ENCODE measurements at places on chromosomes 11 and 22.

GRCh38 chr22:35554297-35554845 is 13.7 kb downstream of the RASD2 start:
- DNase-seq, result no peak

DNA sequence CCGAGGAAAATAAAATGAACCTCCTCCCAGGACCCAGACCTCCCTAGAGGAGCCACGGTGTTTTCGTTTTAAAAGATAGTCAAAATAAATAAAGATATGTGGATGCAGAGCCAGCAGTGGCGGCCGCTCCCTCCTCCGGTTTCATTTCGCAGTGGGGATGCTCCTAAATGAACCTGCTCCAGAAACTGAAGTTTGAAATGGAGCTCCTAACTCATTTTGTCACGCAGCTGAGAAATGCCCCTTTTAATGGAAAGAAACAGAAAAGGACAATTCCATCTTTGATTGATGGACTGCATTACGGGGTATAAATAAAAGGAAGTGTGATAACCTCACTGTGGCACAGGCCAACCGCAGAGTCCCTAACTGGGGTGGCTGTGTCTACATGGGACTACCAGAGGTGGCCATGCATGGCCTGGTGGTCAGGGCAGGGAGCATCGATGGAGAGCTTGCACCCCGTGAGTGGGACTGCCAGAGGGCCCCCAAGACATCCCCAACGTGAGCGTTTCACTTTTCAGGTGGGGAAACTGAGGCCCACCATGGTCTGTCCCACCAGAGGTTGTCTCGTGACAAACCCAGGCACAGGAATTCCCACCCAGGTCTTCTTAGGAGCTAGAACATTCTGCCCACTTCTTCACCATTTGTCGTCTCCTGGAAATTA is 426.6 kb downstream of the BRD1 start:
- no peak for DNase-seq

DNA sequence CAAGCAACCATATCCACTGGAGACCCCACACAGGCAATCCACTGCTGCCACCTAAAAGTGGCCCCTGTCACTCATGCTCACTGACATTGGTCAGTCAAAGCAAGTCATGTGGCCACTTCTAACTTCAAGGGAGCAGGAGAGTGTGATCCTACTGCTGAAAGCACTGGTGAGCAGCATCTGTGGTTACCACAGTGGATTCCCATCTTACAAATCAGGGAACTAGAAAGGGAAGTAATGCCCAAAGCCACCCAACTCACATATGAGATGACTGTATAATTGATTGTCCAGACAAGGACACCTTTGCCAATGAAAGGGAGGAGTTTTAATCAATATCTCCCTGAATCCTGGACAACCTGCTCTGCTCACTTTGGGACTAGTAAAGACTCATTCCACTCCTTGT is 17.7 kb downstream of the RCN1 start:
- no peak for DNase-seq

- no peak for DNase-seq
Measured at GRCh38 chr22:46710806-46711205, 27.2 kb downstream of the CERK start.
